IPS DF 6.9 (cell line): ENCODE measurements at places on chromosomes 2 and 18.

DNA sequence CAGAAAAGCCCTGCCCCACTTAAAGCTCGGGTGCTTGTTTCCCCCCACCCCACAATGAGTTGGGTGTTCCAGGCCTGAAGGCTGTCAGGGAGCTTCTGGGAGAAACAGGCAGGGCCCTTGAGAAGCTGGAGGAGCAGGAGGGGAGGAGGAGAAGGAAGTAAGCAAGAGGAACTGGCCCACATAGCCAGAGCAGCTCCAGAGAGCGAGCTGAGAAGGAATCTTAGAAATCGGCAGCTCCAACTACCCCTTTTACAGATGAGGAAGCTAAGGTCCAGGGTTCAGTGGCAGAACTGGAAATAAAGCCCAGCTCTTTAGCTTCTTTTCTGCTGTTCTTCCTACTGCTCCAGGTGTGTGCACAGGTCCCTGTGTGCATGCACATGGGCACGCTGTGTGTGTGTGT lies 12.7 kb upstream of the KCNK3 start:
- DNase-seq, result no peak

GRCh38 chr2:138964418-138964817 lies 184.2 kb upstream of the NXPH2 start:
- no peak for DNase-seq

DNA sequence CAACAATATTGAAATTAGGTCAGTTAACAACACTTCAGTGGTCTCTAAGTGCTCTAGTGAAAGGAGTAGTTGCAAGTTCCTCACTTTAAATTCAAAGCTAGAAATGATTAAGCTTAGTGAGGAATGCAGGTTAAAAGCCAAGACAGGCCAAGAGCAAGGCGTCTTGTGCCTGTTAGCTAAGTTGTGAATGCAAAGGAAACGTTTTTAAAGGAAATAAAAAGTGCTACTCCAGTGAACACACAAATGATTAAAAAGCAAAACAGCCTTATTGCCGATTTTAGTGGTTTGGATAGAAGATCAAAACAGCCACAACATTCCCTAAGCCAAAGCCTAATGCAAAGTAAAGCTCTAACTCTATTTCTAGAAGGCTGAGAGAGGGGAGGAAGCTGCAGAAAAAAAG lies 44.7 kb downstream of the ANTXR1 start:
- DNase-seq, result no peak

DNA sequence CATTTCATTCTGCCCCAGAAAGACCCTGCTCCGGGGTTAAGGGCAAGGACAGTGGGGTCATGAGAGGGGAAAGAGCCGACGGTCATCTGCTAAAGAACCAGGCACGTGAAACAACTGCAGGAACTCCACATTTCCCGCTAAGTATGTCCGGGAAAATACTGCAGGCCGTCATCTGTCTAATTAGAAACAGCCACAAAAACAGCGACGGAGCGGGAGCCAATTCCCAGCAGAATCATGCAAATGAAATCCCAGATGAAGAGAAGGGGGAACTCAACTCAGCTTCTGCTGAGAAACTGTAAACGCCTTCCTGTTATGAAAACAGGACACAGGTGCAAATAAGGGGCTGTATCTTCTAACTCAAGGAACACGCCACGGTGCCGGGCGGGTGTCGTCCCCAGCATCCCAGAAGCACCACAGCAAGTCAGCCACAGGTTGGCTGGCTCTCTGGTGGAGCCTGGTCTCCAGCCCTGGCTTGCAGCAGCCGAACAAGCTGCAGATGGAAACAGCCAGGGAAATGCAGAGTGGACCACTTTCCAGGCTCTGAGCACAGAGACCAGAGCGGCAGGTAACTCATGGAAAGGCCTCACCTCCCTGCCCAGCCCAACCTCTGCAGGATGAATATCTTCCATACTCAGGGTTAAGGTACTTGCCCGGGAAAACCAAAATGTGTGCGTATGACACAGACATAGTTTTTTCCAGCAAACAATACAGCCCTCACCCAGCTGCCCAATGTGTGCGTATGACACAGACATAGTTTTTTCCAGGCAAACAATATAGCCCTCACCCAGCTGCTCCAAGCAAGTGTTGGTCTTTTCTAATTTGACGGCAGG lies 28.9 kb downstream of the PXDN start:
- no peak for DNase-seq

DNA sequence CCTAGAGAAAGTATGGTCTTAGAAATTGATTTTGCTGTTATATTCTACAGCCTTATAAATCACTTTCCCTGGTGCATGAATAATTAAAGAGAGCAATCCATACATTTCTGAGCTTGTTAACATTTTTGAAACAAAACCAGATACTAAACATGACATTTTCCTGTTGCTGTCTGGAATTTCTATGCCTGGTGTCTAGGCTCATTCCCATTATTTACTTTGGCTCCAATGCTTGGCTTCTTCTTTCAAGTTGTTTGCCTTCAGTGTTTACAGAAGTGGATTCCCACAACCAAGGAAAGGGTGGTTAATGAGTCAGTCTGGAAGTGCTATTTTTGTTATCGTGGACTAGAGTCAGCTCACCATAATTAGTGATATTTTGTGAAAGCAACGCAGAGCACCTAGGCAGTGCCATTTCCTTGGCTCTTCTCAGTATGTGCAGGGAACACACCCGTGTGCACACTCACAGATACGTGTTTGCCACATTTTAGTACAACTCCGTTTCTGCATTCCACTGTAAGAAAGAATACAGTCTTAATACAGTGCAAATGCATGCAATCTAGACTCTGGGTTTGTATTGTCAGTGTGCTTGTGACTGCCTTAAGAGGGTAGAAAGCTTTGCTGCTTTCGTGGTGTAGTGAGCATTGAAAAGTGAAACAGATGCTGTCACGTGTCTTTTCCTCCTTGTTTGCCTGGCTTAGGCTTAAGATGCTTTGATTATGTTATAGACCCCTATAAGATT lies 185.0 kb upstream of the RASGRP3 start:
- no peak for DNase-seq

DNA sequence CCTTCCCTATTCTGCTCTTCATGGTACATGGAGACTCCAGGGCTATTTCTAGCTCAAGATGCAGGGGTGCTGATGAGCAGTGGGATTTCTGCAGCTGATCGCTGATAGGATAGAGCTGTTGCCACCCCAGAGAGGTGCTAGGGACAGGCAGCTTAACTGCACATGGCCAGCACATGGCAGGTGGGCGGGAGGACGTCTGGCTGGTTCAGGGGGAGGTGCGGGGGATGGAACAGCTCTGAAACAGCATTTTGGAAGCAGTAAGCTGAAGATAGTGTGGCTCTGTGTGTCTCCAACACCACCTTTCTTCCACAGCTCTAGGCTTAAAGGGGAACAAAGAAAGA lies 151.9 kb upstream of the PELI1 start:
- no peak for DNase-seq

- DNase-seq, result no peak
Measured at GRCh38 chr2:113791697-113792590, 35.5 kb upstream of the SLC35F5 start.

GRCh38 chr2:9883897-9884296 lies 40.6 kb downstream of the TAF1B start:
- no peak for DNase-seq

GRCh38 chr2:241109210-241110088 lies 7.4 kb upstream of the MTERF4 start:
- DNase-seq, result no peak

GRCh38 chr2:134324947-134325346 lies 71.1 kb downstream of the MGAT5 start:
- no peak for DNase-seq

DNA sequence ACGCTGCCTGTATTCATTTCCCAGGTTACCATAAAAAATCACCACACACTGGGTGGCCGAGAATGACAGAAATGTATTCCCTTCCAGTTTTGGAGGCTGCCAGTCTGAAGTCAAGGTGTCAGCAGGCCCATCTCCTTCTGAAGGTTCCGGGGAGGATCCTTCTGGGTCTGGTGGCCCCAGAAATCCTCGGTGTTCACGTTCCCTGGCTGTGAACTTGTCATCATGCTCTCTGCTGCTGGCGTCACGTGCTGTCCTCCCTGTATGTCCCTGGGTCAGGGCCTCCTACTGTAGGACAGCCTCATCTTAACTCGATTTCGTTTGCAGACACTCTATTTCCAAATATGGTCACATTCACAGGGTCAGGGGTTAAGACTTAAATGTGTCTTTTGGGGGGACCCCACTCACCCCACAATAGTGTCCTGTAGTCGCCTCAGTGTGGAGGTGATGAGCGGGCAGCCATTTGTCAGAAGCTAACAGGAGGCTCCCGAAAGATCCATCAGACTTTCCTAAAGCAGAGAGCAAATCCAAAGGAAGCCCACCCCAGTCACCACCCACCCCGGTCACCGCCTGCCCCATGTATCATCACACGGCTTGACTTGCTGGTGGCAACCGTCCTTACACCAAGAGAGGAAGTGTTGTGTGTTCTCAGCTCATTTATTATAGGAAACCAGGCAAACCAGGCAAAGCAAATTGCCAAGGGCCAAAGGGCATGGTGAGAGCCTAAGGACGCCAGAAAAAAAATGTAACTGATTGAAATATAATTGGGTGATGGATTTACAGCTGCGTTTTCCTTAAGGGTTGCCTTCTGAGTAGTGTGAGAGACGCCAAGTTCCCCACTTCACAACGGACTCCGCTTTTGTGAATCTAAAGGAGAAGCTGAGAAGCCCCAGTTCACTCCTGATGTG lies 148.8 kb upstream of the ZNF236 start:
- no peak for DNase-seq

- DNase-seq, result no peak
Measured at GRCh38 chr2:217801115-217801531, 201.7 kb downstream of the TNS1 start.

DNA sequence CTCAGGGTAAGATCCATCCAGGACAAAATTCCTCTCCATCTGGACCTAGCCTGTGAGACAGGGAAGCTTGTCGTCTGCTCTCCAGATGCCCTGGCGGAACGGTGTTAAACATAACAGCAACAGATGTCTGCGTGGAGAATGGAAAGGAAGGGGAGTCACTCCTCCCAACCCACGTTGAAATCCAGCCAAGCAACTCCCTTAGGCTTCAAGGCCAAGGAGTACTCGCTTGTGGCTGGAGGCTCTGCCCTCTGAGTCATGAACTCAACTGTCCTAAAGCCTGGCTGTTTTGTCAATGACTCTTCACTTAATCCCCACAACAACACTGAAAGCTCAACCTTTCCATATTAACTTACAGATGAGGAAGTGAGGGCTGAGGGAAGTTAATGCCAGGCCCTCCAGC lies 42.2 kb downstream of the TPO start:
- no peak for DNase-seq

GRCh38 chr2:7819850-7820249 lies 862.0 kb upstream of the ID2 start:
- no peak for DNase-seq

DNA sequence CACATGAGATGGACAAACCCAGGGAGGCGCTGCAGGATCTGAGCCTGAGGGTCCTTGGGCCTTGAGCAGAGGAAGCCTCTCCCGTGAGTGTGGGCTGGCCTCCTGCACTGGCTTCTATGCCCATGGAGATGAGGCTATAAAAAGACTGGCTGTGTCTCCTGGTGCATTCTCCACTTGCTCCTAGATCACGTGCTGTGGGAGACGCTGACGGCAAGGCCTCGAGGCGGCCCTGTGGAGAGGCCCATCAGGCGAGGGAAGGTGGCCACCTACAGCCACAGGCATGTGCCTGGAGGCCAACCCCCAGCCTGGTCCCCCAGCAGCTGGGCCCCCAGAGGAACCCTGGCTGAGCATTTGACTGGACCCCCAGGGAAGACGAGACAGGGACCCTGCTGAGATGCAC lies 198.9 kb downstream of the TWIST2 start:
- no peak for DNase-seq

GRCh38 chr2:140947236-140947635 lies 1183.6 kb downstream of the LRP1B start:
- no peak for DNase-seq

GRCh38 chr2:186595219-186595618 lies 5.4 kb downstream of the ITGAV start:
- DNase-seq, result no peak

DNA sequence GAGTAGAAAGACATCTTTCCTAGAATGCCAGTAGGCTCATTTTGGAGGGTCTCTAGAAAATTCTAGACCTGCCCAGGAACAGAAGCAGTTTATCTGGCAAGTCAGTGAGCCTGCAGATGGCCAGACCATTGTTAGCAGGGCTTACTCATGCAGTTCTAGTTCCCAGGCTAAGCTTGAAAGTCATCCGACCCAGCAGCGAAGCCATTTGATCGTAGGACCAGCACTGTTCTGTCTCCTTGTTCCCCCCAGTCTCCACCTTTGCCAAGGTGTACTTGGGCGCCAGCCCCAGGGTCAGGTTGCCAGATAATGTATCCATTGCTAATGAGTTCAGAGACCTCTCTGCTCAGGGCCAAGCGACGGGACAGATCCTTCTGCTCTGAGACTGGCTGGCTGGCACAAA lies 70.1 kb downstream of the EPAS1 start:
- no peak for DNase-seq

GRCh38 chr2:58131191-58132011 lies 84.8 kb downstream of the VRK2 start:
- no peak for DNase-seq

DNA sequence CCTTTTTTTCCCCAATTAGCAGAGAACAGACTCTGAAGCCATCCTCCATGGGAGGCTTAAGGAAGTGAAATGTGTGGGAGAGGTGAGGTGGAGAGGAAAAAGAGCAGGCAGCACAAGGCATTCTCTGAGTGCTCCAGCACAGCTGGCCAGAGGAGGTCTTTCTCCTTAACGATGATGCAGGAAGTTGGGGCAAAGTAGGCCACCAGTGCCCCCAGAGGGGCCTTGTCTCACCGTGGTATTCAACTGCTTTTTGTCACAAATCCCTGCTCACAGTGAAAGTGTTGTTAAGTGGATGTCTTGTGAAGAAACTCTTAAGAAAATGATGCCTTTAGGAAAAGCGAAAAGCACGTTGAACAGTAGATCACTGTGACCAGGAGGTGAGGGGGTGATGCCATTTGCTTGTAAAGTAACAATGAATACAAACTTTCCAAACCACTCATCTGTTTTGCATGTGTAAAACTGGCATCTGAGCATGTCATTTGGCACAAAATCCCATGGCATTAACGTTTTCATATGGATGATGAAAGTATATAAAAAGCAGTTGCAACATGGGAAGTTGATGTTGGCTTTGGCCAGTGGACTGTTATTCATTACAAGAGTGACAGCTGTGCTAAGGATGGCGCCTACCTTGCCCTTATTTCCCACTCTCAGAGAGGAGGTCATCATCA lies 49.2 kb upstream of the CDC42EP3 start:
- no peak for DNase-seq

DNA sequence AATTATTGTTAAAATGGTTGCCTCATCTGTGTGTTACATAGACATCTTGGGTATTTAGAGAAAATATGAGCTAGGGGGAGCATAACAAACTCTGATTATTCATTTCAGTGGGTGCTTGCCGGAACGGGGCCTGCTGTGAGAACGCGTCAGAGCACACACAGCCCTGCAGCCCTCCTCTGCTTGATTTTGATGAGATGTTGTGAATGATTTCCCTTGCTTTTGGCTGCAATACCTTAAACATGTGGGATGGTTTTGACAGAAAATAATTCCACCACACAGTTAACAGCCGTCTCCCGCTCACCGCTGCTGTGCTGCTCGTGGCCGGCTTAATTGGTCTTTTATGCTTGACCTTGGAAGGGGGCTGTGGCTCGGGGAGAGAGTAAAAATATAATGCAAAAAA lies 49.9 kb upstream of the TXNDC2 start:
- no peak for DNase-seq
